Stimulated activated CD4-positive, alpha-beta T cell treated with anti-CD3 and anti-CD28 coated beads, Interleukin-1b, Interleukin-23, amount 100 ng/mL, for 24 hours (primary cell): ENCODE measurements at places on chromosomes 1 and 21.

GRCh38 chr1:237975376-237975775, 84.7 kb upstream of the ZP4 start:
- no peak for DNase-seq

- no peak for DNase-seq
Observed at GRCh38 chr1:165843304-165843703, 15.9 kb downstream of the UCK2 start.

GRCh38 chr1:166233750-166234366, 67.1 kb upstream of the FAM78B start:
- no peak for DNase-seq

DNA sequence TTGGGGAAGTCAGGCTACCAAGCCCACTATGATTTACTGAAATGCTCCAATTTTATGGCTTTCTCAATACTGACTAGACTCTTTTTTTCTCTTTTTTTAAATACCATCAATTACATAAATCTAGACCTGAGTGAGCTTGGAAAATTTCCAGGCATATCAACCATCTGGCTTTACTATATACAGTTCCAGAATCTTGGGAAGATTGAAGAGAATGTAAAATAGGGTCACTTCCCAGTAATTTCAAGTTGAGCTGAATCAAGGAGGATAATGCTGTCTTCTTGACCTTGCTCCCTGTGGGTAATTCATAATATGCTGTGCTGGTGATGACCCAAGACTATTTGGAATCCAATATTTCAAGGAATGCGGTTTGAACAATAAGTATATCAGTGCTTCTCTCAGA, 108.1 kb downstream of the MAP3K21 start:
- no peak for DNase-seq

DNA sequence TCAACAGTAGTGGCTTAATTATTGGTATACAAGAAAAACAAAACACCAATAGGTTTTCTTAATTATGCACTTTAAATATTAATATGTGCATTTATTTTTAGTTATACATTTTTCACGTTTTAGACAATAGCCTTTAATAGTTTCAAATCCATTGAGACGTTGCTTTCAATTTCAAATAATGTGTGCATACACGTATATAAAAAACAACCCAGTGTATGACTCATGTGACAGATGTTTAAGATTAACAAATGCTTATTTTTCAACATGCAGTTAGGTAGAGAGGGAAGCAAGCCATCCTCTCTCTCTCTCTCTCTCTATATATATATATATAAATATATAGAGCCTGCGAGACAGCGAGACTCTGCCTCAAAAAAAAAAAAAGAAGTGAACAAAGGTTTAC, 24.3 kb downstream of the EYA3 start:
- DNase-seq = no peak

GRCh38 chr1:167065471-167065870, 24.7 kb downstream of the GPA33 start:
- no peak for DNase-seq

- no peak for DNase-seq
Observed at GRCh38 chr21:16117851-16118590, 388.2 kb downstream of the USP25 start.

GRCh38 chr1:23591460-23592208, 32.3 kb upstream of the ID3 start:
- DNase-seq = peak; percentile 36

DNA sequence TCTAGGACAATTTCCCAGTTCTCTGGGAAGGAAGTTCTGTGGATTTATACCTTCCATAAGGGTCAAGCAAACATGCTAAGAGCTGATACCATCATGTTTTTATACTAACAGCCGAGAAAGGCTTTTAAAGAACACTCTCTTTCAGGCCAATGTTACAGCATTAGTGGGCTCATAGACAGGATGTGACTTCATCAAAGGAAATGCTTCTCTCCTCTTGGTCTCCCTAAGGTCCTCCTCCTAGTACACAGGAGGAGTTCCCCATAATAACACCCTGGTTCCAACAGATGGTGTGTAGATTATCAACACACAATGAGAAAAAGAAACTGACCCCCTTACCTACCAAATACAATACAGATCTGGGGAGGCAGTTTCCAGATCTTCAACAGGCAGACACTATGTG, 26.7 kb upstream of the GLIS1 start:
- DNase-seq = no peak

DNA sequence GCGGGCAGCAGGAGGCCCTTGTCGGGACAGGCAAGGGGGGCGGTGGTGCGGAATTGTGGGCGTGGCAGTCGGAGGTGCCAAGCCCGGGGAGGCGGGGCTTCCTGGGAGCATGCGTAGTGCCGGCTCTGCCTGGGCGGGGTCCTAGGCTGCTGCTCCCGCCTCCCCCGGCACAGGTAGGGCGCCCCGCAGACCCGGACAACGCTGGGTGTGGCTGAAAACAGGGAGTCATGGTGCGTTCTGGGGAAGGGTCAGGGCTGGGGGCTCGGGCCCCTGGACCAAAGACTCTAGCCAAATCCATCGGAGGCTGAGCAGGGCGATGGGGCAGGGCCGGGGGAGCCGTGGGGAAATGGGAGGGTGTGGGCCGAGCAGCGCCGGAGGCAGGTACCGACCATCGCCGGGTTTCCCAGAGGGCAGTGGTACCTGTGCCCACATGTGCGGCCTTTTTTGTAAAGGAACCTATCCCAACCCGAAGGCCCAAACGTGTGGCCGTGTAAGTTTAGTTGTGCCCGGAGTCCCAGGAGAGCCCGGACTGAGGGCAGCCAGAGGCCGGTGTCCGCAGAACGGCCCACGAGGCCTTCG, 231.9 kb downstream of the SDCCAG8 start:
- no peak for DNase-seq

- peak; percentile 45 for DNase-seq
Observed at GRCh38 chr1:207077470-207078377, 10.9 kb upstream of the C4BPB start.

- DNase-seq = no peak
Observed at GRCh38 chr1:186658999-186659398, 21.2 kb downstream of the PTGS2 start.

DNA sequence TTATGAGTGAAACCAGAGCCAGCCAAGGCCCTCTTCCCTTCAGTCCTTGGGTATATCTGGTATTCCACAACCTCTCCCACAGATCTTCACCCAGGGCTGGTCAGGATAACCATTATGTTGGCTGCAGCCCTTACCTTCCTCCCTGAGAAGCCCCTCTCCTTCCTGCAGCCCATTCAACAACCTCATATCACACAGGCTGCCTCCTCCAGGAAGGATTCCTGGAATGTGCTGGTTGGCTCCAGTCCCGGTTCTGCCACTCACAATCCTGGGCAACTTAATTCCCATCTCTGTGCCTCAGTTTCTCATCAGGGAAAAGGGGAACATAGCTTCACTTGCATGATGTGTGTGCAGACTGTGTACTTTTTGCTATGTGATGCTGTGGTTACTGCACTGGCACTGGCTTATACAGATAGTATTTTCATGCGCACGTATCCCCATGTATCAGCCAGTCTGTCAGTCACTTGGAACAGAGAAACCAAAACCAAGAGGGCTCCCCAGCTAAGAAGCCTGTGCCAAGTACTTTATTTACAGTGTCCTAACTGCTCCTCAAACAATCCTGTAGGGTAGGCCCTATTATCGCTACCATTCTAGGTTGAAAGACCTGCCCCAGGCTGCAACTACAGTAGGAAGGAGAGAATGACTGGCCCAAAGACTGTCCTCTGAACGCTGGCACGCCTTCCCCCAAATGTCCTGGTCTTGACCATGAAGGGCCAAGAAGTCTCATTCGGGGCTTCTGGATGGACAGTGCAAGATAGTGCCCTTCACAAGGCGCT, 39.9 kb upstream of the PPP1R15B start:
- no peak for DNase-seq

GRCh38 chr1:19903621-19904020, 19.8 kb downstream of the PLA2G2E start:
- DNase-seq = no peak

- no peak for DNase-seq
Observed at GRCh38 chr1:27004471-27005165, 8.0 kb downstream of the TENT5B start.

GRCh38 chr1:190416239-190416638, 61.4 kb downstream of the BRINP3 start:
- DNase-seq = no peak

GRCh38 chr1:60283690-60284089, 210.1 kb upstream of the C1orf87 start:
- no peak for DNase-seq

- no peak for DNase-seq
Observed at GRCh38 chr1:21337928-21338572, 47.8 kb upstream of the ECE1 start.

GRCh38 chr1:8097077-8097799, 71.1 kb upstream of the ERRFI1 start:
- no peak for DNase-seq

DNA sequence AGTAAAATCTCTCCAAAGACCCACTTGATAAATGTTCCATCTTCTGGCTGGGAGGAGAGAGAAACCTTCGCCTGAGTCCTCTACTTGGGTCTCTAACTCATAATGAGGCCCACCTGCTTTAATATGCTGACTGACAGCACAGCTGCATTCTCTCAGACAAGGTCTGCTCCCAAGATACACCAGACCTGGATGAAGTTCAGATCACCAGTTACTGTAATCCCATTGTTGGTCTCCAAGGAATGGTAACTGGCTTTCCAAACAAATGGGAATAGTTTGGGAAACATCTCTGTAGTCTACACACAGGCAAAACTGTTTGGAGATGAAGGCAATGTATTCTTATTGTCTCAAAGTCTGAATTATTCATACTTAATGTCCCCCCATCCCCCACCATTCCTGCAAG, 27.9 kb upstream of the COL24A1 start:
- no peak for DNase-seq

GRCh38 chr1:202501281-202501680, 152.8 kb downstream of the PPP1R12B start:
- DNase-seq = no peak

GRCh38 chr1:194568610-194569009, 1382.2 kb upstream of the B3GALT2 start:
- DNase-seq = no peak

DNA sequence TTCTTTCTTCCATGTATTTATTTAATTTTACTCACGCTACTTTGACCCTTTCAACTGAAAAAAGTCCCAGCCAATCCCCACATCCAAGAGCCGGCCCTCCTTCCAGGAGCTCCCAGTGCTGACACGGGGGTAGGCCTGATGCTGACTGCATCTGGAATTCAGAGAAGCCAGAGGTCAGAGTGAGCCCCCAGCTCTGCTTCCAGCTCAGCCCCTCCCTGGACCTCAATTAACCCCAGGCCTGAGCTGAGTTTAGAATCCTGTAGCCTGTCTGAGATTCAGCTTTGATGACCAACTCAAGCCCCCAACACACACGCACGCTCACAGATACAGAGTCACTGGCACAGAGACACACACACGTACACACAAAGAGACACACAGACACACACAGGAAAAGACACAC, 247.9 kb downstream of the NPHP4 start:
- DNase-seq = no peak

GRCh38 chr1:2474933-2475371, 1.1 kb upstream of the PLCH2 start:
- DNase-seq = no peak
